ENCODE measurements at places on chromosomes 1 and 21. TPM values are rescaled to one million over a fixed set of nuclear protein-coding genes. Genes with fewer than 3 reads are reported as not detected.

GRCh38 chr1:160188341-160188740 is 2.0 kb upstream of the CASQ1 start:
- H3K4me3 ChIP-seq: no peak overlapping the region
- no peak for DNase-seq
- H3K27ac ChIP-seq: no peak overlapping the region
- H3K27me3 ChIP-seq: no peaks in the 10 kb centered on the region

The OR2L13 gene
- total RNA-seq: not detected

- no peaks in the 10 kb centered on the region for H3K27me3 ChIP-seq
- DNase-seq: no peak
- no peak overlapping the region for H3K4me3 ChIP-seq
- no peaks in the 10 kb centered on the region for H3K4me1 ChIP-seq
- no peak overlapping the region for H3K27ac ChIP-seq
- H3K36me3 ChIP-seq: no peaks in the 10 kb centered on the region
Measured at GRCh38 chr21:42392731-42393442, 3.0 kb downstream of the TMPRSS3 start.

The FYB2 gene
- total RNA-seq: not detected

DNA sequence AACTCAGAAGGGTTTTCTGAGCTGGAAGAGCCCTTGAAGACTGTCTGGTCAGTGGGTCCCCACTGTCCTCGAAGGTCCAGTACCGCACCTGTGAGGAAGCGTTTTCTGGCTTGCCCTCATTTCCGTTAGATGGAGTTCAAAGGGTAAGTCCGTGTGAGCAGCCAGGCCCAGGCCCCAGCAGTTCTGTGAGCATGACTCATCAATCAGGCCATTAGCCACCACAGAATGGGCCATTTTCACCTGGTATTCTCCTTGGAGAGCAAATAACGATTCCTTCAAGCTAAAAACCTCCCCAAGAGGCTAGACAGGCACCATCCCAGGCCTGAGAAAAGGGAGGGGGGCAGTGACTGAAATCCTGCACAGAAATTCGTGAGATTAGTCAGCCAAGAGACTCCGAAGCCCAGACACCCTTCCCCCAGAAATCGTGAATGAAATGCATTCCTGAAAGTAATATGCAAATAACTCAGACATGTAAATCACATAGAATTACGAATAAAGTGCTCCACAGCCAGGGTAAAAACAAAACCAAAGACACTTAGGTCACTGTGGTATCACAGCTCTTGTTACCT is 66.0 kb downstream of the BCAR3 start:
- no peak for DNase-seq
- H3K36me3 ChIP-seq: no peaks in the 10 kb centered on the region
- peaks cover 55% of the 10 kb centered on the region for H3K4me1 ChIP-seq
- no peak overlapping the region for H3K4me3 ChIP-seq
- peak overlapping the region; percentile 74 for H3K27ac ChIP-seq

The TNFSF4 gene
- total RNA-seq: 0.74 TPM

The AMIGO1 gene
- total RNA-seq: 6.4 TPM

The LRRIQ3 gene
- total RNA-seq: not detected

DNA sequence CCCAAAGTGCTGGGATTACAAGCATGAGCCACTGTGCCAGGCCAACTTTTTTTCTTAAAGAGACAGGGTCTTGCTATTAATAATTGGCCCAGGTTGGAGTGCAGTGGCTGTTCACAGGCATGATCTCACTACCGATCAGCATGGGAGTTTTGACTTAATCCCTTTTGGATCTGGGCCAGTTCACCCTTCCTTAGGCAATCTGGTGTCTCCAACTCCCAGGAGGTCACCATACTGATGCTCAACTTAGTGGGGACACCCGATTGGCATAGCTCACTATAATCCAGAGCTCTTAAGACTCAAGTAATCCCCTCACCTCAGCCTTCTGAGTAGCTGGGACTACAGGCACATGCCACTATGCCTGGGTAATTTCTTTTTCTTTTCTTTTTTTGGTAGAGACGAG is 64.2 kb upstream of the SCYL3 start:
- no peaks in the 10 kb centered on the region for H3K36me3 ChIP-seq
- no peaks in the 10 kb centered on the region for H3K4me1 ChIP-seq
- no peak for DNase-seq
- H3K27me3 ChIP-seq: no peaks in the 10 kb centered on the region

The LDLRAD1 gene
- not detected for total RNA-seq

DNA sequence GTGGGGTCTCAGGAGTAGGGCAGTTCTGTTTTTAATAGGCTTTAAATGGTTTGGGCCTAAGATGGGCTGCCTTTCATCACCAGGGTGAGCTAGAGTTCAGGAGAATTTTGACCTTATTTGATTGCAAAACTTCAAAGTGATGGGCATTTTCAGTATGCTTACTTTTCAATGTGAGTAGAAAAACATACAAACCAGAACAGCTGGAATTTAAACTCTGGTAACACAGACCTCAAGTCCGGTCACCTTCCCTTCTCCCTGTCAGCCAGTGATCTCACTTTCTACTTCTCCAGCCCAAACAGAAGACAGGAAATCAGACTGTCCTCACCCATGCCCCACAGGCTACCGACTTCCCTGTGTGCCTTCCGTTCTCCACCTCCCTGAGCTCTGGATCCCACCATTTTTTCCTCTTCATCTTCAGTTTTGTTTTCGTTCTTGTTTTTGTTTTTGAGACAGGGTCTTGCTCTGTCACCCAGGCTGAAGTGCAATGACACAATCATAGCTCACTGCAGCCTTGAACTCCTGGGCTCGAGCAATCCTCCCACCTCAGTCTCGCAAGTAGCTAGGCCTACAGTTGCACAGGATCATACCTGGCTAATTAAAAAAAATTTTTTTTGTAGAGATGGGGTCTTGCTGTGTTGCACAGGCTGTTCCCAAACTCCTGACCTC is 374.0 kb downstream of the CAMTA1 start:
- no peak overlapping the region for H3K4me3 ChIP-seq
- no peaks in the 10 kb centered on the region for H3K4me1 ChIP-seq
- H3K36me3 ChIP-seq: no peaks in the 10 kb centered on the region
- no peak overlapping the region for H3K27ac ChIP-seq

GRCh38 chr1:243475966-243476365 is 220.1 kb downstream of the SDCCAG8 start:
- peaks cover 32% of the 10 kb centered on the region for H3K4me1 ChIP-seq
- H3K36me3 ChIP-seq: no peaks in the 10 kb centered on the region
- no peak for DNase-seq
- H3K27me3 ChIP-seq: no peaks in the 10 kb centered on the region

DNA sequence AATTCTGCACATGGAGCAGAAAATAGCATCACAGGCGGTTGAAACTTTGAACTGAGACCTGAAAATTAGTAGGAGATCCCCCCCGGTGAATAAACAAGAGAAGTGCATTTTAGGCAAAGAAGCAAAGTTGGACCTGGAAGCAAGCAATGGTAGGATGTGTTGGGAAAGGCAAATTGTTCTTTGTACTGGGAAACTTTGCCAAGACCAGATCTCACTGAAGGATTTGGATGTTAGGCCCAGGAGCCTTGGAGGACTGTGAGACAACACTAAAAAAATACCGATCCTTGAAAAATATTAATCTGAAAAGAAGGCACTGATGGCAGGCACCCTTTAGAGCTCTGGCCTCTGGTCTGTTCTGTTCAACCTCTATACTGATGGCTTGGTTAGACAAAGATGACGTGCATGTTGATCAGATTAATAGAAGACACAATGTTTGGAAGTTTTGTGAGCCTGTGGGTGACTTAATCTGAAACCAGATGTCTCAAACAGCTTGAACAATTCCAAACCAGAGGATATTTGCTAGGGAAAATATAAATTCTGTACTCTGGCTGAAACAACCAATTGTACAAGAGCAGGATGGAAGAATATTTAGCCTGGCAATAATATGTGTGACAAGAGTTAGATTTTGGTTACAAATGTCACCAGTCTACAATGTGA is 108.4 kb downstream of the ROR1 start:
- no peaks in the 10 kb centered on the region for H3K36me3 ChIP-seq
- peak; percentile 77 for DNase-seq
- H3K4me1 ChIP-seq: peaks cover 23% of the 10 kb centered on the region
- no peaks in the 10 kb centered on the region for H3K27me3 ChIP-seq
- no peak overlapping the region for H3K27ac ChIP-seq

- no peaks in the 10 kb centered on the region for H3K4me1 ChIP-seq
- no peaks in the 10 kb centered on the region for H3K36me3 ChIP-seq
- no peak overlapping the region for H3K4me3 ChIP-seq
- DNase-seq: no peak
Measured at GRCh38 chr1:29746076-29746665, 509.8 kb downstream of the PTPRU start.

DNA sequence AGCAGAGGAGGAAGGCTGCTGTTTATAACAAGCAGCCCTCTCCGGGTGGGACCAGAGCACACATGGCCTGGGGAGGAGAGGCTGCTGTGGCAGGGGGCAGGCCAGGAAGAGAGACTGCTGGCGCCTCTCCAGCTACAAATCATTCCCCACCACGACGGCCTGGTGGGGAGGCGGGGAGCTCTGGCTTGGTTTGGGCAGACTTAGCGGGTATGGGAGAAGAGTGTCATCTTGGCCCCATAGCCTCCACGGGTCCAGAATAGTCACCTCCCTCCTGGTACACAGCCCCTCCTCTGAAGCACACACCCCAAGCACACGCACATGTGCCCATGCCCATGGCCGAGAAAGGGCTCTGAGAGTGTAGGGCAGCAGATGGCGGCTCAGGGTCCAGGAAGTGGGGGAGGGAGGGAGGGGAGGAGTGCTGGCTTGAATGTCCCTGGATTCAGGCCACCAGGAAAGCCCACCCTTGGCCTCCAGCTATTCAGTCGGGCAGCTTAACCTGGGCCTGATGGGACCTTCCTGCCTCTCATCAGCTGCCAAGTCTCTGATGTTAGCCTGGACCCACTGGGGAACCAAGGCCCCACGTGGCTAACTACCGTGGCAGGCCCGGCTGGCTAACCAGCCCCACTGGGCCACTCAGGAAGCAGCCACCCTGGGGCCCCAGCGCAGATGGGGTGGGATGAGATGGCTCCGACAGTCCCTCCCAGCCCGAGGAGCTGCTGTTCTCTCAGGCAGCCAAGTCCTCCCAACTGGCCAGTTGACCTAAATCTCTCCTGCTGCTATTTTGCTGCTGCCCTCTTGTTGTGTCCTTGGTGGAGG is 10.9 kb downstream of the LRP8 start:
- H3K27ac ChIP-seq: no peak overlapping the region
- DNase-seq: no peak
- no peaks in the 10 kb centered on the region for H3K36me3 ChIP-seq
- H3K4me3 ChIP-seq: no peak overlapping the region
- no peaks in the 10 kb centered on the region for H3K27me3 ChIP-seq

The SLC26A9 gene
- 0.74 TPM for total RNA-seq

DNA sequence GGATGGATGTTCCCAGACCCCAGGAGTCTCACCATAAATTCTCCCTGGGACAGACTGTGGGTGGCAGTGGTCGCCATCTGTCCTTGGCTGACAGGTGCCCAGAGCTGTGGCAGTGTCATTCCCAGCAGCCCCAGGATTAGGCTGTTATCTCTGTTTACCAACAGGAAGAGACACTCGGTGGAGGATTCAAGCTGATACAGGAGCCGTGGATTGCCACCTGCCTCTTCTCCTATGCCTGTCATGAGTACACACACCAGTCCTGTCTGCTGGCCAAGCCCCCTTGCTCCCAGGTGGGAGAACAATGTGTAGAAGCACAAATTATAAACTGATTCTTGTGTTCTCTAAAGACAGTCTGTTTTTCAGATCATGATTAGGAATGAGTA is 152.6 kb downstream of the ETS2 start:
- H3K36me3 ChIP-seq: no peaks in the 10 kb centered on the region
- H3K27ac ChIP-seq: peak overlapping the region; percentile 70
- H3K4me3 ChIP-seq: no peak overlapping the region
- H3K4me1 ChIP-seq: peaks cover 23% of the 10 kb centered on the region
- H3K27me3 ChIP-seq: no peaks in the 10 kb centered on the region

DNA sequence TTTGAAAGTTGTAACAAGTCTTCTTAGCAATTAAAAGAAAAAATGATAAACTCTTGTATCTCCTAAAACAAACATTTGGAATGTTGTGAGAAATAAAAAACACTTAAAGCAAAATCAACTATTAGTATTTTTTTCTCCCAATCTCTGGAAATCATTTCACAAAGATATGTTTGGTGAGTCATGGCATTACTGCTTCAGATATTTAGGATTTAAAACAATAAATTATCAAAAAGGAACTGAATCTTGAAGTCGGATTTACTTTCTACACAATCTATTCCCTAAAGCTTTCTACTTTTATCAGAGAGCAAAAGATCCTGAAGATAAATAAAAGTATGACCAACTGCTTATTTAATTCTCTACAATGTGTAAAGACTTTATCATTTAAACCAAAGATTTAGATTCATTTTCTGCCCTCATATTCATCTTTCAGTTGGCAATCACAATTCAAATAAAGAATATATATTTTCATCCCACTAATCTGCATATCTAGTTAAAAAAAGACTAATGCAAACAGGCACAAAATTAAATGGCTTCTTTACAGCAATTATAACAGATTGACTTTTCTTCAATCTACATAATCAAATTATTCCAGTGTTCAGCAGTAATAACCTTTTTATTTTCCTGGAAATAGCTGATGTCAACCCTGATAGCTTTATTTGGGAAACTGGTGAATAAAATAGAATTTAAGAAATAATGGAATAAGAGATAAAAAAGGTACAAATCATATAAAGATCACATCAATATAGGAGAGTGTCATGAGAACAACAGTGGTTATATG is 230.0 kb downstream of the COP1 start:
- no peaks in the 10 kb centered on the region for H3K27me3 ChIP-seq
- peaks cover 2% of the 10 kb centered on the region for H3K36me3 ChIP-seq
- no peaks in the 10 kb centered on the region for H3K4me1 ChIP-seq
- no peak overlapping the region for H3K4me3 ChIP-seq
